Heart left ventricle (tissue), 16 donors: ENCODE measurements at places on chromosomes 1 and 21. TPM values are rescaled to one million over a fixed set of nuclear protein-coding genes. Genes with fewer than 3 reads are reported as not detected.
A peak's percentile ranks its signal among the peaks of the same experiment; 100 is the strongest.

- H3K27ac ChIP-seq = no peak overlapping the region
- H3K36me3 ChIP-seq = no peaks in the 10 kb centered on the region
- H3K4me1 ChIP-seq = peaks cover 4% of the 10 kb centered on the region
- DNase-seq = no peak
- H3K27me3 ChIP-seq = no peaks in the 10 kb centered on the region
- no peak overlapping the region for H3K4me3 ChIP-seq
Measured at GRCh38 chr1:178066296-178066907, 27.5 kb upstream of the RASAL2 start.

DNA sequence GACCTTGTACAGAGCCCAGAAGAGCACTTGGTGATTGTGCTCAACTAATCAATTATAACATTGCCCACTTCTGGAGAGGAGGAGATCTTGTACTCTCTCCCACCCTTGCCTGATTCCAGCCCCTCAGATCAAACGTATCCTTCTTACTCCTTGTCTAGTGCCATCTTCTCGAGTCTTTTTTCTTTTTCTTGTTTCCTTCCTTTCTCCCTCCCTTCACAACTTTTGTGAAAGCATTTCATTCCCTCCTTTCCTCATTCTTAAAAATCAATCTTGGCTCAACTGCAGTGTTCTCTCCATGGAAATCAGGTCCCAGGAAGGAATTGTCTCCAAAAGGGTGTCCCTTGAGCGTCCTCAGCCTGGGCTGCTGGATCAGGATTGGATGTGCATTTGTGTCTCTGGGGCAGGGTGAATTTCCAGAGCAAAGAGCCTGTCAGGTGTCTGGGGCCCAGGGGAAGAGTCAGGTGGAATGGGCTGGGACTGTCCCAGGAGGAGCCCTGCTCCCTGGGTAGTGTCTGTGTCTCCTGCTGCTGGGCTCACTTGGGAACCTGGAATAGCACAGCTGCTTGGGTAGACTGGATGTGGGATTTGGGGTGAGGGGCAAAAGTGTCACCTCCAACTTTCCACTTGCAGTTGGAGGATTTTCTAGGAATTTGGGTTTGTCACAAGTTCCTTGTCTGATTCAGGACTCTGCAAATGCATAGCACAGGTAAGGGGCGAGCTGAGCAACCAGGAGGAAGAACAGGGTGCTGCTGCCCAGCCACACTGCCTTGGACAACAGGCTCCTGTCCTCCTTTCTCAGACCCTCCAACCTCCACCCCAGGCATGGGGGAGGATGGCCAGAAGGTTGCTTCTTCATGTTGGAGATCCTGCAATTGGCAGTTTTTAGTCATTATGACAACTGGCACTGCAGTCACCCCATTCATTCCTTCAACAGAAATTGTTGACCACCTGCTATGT, 3.3 kb downstream of the SOX13 start:
- no peaks in the 10 kb centered on the region for H3K36me3 ChIP-seq
- peak overlapping the region; percentile 87 for H3K4me3 ChIP-seq
- H3K4me1 ChIP-seq = peaks cover 59% of the 10 kb centered on the region
- H3K27me3 ChIP-seq = no peaks in the 10 kb centered on the region
- DNase-seq = no peak
- peak overlapping the region; percentile 94 for H3K27ac ChIP-seq

GRCh38 chr1:183218971-183219615, 33.0 kb downstream of the LAMC2 start:
- no peaks in the 10 kb centered on the region for H3K36me3 ChIP-seq
- peak; percentile 38 for DNase-seq
- H3K4me3 ChIP-seq = no peak overlapping the region
- no peaks in the 10 kb centered on the region for H3K27me3 ChIP-seq

DNA sequence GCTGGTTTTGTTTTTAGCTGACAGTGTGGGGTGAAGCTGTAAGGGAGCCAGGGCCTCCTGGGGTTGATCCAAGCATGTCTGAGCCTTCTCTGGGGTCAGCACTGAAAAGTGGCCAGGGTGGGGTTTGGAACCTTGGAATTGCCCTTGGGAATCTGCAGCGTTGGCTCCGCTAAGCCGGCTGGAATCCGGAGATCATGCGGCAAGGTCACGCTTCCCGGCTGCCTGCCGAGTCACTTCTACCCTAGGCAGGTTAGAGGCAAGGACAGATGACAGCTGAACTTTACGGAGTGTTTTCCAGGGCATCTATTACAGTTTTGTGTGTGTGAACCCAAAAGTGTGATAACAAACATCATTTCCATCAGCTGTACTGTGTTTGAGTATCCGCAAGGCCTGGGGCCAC, 17.1 kb downstream of the ABCG1 start:
- no peak overlapping the region for H3K4me3 ChIP-seq
- no peaks in the 10 kb centered on the region for H3K27me3 ChIP-seq
- DNase-seq = peak; percentile 67
- H3K4me1 ChIP-seq = peaks cover 61% of the 10 kb centered on the region

- no peak overlapping the region for H3K27ac ChIP-seq
- no peaks in the 10 kb centered on the region for H3K4me1 ChIP-seq
- no peak for DNase-seq
- no peaks in the 10 kb centered on the region for H3K36me3 ChIP-seq
Measured at GRCh38 chr1:171032822-171033702, 57.6 kb upstream of the FMO3 start.

Gene PTGFR
- total RNA-seq = 2.1 TPM

GRCh38 chr1:36464605-36465393, 615 bp upstream of the MRPS15 start:
- peaks cover 7% of the 10 kb centered on the region for H3K36me3 ChIP-seq
- peaks cover 18% of the 10 kb centered on the region for H3K4me1 ChIP-seq

GRCh38 chr21:44006017-44006619, 6.0 kb upstream of the TRAPPC10 start:
- H3K27me3 ChIP-seq = no peaks in the 10 kb centered on the region
- DNase-seq = peak; percentile 59
- H3K27ac ChIP-seq = no peak overlapping the region
- peaks cover under 1% of the 10 kb centered on the region for H3K4me1 ChIP-seq
- H3K4me3 ChIP-seq = no peak overlapping the region

DNA sequence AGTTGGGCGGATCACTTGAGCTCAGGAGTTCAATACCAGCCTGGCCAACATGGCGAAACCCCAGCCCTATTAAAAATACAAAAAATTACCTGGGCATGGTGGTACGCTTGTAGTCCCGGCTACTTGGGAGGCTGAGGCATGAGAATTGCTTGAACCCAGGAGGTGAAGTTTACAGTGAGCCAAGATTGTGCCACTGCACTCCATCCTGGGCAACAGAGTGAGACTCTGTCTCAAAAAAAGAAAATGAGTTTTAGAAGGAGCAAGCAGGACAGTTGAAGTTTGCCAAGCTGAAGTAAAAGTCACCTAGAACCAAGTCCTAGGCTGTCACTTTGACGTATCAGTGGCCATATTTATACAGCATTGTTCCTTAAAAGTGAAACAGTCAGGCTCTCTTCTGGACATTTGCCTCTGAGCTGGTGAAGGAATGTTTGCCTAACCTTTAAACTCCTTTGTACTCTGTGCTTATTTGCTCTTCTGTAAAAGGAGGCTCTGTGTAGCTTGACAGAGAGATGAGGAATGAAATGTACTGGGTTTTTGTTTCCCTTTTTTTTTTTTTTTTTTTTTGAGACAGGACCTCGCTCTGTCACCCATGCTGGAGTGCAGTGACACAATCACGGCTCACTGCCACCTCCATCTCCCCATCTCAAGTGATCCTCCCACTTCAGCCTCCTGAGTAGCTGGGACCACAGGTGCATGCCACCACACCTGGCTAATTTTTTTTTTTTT, 2.8 kb downstream of the RAB4A start:
- peaks cover 2% of the 10 kb centered on the region for H3K4me1 ChIP-seq
- H3K27me3 ChIP-seq = no peaks in the 10 kb centered on the region
- no peak overlapping the region for H3K4me3 ChIP-seq
- no peak overlapping the region for H3K27ac ChIP-seq
- H3K36me3 ChIP-seq = no peaks in the 10 kb centered on the region
